Mucosa of descending colon (tissue), 3 donors: ENCODE measurements at places on chromosomes 16 and 17. TPM values are rescaled to one million over a fixed set of nuclear protein-coding genes. Genes with fewer than 3 reads are reported as not detected.
A peak's percentile ranks its signal among the peaks of the same experiment; 100 is the strongest.

DNA sequence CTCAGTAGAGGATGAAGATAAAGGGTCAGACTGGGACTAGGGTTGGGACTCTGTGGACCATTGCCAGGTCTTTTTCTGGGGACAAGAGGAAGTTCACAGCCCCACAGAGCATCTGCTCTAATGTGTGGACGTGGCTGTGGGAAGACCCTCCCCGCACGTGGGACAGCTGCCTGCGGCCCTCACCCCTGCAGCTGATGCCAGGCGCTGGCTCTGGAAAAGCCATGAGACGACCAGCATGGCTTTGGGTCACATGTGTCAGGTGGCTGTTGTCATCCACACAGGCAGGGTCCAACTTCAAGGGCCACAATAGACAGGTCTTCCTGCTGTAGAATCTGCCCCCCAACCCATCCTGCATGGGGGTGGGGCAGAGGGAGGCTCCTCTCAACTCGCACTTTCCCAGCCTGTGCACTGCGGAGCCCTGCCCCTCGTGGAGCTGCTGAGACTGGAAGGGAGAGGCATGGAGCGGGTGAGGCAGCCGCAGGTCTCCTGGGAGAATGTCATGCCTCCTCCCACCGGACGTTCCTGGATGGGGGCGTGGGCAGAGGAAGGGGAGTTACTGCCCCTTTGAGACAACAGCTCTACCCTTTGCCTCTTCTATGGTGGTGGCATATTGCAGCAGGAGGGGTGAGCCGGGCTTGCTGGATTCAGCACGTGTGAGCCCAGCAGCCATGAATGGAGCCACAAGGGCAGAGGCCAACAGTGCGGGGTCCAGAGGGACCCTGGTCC is 53.4 kb downstream of the PIMREG start:
- no peak for DNase-seq

DNA sequence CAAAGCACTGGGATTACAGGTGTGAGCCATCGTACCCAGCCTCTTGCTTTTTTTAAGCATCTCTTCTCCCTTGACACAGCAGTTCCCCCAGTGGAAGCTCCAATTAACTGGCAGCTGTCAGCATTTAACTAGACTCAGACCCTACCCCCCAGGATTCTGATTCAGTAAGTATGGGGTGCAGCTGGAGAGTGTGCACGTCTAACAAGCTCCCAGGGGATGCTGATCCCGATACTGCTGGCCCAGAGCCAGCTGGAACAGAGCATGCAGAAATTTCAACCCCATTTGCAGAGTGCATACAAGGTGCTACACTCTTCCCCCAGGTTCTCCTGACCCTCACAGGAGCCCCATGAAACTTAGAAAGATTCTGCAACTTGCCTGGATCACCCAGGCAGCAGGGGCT is 27.7 kb upstream of the BCO1 start:
- DNase-seq = no peak

- DNase-seq = peak; percentile 45
Observed at GRCh38 chr17:81246679-81247338, 7.7 kb downstream of the NDUFAF8 start.

DNA sequence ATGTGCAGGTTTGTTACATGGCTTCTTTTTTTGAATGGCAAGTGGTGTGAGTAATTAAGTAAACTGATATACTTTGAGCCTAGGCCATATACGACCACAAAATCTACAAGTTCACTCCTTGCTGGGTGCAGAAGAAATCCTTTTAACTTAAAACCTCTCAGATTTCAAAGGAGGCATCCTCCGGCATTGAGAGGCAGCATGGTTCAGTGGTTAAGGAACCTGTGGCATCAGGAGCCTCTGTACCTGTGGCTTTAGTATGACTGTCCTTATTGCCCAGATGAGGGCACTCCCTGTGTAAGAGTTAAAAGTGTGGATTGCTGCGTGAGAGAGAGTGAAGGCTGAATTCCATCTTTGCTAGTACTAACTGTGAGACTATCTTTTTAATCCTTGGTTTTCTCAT is 3.3 kb downstream of the NLRP1 start:
- DNase-seq = no peak

DNA sequence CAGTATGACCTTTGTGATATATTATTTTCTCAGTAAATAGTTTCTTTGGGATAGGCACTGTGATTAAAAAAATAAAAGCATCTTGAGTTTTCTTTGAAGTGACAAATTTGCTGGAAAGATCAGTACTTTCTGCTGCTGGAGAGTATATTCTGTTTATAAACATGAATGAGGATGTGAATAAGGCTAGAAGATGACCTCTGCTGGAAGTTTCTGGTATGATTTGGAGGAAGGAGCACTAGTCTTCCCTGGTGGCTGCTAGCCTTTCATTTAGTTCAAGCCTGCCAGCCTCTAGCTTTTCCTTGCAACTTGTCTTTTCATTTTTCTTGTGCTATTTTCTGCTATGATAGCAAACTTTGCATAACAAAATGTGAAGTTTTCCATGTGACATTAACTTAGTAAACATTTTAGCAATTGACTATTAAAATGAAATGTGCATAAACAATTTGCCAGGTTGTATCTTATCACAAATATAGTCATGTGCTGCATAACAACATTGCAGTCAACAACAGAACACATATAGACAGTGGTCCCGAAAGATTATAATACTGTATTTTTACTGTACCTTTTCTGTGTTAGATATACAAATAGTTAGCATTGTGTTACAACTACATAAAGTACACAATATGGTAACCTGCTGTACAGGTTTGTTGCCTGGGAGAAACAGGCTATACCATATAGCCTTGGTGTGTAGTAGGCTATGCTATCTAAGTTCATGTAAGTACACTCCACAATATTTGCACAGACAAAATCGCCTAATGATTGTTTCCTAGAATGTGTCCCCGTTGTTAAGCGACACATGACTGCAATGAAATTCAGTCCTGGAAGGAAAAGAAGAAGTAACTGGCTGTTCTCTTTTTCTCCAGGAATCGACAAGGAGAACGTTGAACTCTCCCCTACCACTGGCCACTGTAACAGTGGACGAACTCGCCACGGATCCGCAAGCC is 18.1 kb upstream of the RAB11FIP4 start:
- no peak for DNase-seq

DNA sequence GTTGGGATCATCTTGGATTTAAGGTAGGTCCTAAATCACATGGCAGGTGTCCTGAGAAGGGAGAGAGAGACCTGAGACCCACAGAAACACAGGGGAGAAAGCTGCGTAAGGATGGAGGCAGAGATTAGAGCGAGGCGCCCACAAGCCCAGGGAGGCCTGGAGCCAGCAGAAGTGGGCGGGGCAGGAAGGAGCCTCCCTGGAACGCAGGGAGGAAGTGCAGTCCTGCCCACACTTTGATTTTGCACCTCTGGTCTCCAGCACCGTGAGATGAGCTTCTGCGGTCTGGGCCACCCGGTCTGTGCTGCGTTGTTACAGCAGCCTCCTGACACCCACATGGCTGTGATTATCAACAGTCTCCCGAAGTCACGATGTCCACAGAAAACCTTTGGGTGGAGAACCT is 6.4 kb downstream of the DNASE1L2 start:
- DNase-seq = no peak

The SLC5A10 gene
- 0.12 TPM for total RNA-seq

The CRYBA1 gene
- not detected for total RNA-seq

- no peak for DNase-seq
Observed at GRCh38 chr16:73170612-73171038, 122.7 kb upstream of the ZFHX3 start.

GRCh38 chr17:41959336-41960095 is 7.1 kb upstream of the CNP start:
- DNase-seq = no peak

GRCh38 chr16:56919099-56919800 is 12.7 kb upstream of the HERPUD1 start:
- DNase-seq = no peak

- DNase-seq = peak; percentile 77
Observed at GRCh38 chr16:23801378-23801777, 34.4 kb upstream of the PRKCB start.

DNA sequence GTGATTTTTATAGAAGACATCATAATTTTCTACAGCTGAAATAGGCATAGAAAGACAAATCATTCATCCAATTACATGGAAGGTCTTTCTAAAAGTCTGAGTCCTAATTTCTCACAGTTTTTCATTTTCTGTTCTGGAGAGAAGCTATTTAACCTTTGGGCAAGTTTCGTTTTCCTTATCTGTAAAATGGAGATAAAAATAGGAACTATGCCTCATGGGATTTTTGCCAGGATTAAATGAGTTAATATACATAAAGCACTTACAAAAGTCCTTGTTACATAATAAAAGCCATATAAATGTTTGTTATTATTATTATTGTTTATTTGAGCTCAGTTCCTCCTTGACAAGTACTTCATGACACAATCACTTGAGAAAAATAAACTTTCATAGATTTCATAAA is 121.4 kb downstream of the SKAP1 start:
- no peak for DNase-seq

DNA sequence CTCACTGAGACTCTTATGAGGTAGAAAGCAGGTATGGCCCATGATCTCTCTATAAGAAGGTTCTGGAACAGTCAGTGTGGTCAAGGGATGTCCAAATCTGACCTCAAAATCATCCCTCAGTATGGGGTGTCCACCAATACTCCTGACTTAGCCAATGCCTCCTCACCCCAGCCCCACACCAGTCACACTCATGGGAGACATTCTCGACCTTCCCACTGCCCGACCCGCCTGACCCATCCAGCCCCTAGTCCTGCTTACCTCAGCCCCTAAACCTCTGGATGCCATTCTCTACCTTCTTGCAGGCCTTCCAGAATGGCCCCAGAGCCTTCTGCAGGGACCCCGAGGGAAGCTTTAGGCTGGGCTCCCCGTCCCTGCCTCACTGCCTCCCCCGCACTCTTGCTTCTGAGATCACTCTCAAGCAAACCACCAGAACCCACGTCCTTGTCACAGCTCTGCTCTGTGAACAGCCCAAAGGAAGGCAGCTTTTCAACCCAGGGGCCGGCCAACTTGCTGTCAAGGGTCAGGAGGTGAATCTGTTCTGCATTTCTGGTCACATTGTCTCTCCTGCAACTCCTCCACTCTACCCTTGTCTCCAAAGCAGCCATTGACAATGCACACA is 44.9 kb upstream of the RBFOX3 start:
- no peak for DNase-seq

GRCh38 chr17:82595893-82596292 is 52.4 kb downstream of the WDR45B start:
- DNase-seq = peak; percentile 80

The ATP2A3 gene
- total RNA-seq = 72.8 TPM

DNA sequence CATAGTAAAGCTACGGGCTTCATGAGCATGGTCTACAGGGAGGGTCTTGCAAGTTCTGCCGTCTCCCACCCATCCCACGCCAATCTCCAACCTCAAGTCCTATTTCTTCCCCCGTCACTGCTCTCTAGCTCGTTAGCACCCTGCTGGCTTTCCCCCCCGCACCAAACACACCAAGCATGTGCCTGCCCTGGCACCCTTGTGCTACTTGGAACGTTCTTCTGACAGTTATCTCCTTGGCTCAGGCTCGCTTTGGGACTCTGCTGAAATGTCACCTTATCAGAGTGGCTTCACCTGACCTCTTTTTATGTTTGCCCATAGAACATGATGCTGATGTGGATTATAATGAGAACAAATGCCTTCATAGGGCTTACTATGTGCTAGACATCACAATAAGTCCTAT is 21.9 kb downstream of the GLYR1 start:
- no peak for DNase-seq

The OMG gene
- total RNA-seq = not detected

- DNase-seq = no peak
Observed at GRCh38 chr17:34241062-34241461, 14.0 kb upstream of the CCL2 start.

DNA sequence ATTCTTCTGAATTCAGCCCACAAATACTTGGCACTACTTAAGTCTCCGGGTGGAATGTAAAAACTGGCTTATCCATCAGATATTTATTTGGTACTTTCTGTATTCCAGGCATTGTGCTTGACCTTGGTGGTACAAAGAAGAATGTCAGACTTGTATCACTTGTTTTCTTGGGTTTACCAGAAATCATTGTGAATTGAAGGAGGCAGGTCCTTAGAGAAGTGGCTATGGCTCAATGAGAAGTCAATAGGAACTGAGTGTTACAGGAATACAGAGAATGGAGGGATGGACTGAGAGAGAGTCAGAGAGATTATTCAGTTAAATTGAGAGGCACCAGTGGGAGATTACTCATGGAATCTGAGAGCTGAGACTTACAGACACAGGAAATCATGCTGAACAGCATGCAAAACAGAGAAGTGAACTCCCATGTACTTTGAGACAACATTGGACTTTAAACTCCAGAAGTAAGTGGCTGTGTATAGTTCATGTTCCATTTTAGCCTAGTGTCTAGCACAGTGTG is 704.1 kb downstream of the CDH11 start:
- no peak for DNase-seq

GRCh38 chr17:17118399-17118798 is 76.1 kb downstream of the MPRIP start:
- no peak for DNase-seq

GRCh38 chr16:84104231-84104630 is 12.5 kb downstream of the MBTPS1 start:
- no peak for DNase-seq
